Myocyte (in vitro differentiated cells): ENCODE measurements at places on chromosomes 16 and 17.

- DNase-seq: no peak
Observed at GRCh38 chr16:23824909-23825308, 10.9 kb upstream of the PRKCB start.

- DNase-seq: no peak
Observed at GRCh38 chr17:78257810-78258322, 26.4 kb downstream of the TMEM235 start.

DNA sequence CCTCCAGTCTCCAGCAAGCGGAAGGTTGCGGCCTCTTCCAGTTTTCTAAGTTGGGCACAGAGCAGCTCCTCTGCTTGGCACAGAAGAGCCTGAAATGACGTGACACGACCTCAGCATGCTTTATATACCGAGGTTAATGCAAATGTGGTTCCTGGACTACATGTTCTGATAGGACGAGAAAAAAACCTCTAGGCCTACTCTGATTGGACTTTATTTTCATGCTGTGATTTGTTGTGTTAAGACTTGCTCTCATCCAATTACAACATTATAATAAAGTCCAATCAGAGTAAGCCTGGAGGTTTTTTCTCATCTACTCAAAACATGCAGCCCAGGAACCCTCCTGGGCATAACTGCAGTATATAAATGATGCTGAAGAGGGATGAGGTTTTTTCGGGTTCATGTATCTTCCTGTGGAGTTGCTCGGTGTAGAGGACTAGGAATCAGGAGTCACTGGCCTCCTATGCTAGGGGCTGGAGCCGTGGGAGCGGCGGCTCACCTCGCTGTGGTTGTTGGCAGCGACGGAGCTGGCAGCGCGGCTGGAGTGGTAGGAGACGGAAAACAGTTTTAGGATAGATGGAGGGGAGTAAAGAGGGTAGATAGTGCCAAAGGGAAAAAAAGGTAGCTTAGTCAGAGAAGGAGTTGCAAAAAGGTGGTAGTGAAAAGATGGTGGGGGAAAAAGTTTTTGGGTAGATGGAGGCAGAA, 878.0 kb downstream of the KCNJ18 start:
- no peak for DNase-seq

- no peak for DNase-seq
Observed at GRCh38 chr16:21253470-21253869, 20.0 kb downstream of the ANKS4B start.

GRCh38 chr17:72901083-72901482, 191.4 kb downstream of the SLC39A11 start:
- no peak for DNase-seq

DNA sequence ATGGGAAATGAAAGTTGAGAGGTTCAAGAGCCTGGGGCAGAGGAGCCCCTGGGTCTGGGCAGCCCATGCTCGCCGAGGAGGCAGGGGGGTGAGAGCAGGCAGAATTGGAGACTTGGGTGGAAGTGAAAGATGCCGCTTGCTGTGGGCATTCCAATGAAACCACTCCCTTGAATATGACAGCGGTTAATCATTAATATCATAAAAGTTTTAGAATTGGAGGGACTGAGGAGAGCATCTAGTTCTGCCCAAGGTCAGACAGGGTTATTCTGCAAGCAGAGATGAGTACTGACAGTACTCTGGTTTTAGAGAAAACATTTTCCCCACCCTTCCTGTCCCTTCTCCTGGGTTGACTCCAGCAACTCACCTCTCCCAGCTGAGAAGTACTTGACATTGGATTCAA, 180.2 kb downstream of the MSI2 start:
- DNase-seq: no peak

DNA sequence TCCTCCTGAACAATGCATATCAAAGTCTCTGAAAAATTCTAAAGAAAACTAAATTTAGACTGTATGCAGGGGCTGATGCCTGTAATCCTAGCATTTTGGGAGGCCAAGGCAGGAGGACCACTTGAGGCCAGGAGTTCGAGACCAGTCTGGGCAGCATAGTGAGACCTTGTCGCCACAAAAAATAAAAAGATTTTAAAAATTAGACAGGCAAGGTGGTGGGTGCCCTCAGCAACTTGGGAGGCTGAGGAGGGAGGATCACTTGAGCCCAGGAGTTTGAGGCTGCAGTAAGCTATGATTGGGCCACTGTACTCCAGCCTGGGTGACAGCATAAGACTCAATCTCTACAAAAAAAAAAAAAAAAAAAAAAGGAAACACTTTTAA, 30.1 kb upstream of the MMD start:
- no peak for DNase-seq

DNA sequence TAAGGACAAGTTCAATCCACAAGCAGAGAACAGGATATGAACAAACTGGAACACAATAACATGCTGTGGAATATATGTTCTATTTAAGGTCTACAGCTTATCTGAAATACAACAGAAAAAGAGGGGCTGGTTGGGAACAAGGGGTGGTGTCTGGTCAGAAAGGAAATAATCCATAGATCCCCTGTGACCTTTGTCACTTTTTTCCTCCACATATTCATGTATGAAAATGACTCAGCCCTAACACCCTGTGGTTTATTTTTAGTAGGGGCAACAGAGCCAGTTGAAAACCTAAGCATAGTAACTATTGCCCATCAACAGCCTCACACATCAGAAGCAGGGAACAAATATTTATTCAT, 12.3 kb upstream of the SPAG9 start:
- DNase-seq: peak; percentile 59

- DNase-seq: no peak
Observed at GRCh38 chr16:887846-888245, 82.9 kb downstream of the LMF1 start.

DNA sequence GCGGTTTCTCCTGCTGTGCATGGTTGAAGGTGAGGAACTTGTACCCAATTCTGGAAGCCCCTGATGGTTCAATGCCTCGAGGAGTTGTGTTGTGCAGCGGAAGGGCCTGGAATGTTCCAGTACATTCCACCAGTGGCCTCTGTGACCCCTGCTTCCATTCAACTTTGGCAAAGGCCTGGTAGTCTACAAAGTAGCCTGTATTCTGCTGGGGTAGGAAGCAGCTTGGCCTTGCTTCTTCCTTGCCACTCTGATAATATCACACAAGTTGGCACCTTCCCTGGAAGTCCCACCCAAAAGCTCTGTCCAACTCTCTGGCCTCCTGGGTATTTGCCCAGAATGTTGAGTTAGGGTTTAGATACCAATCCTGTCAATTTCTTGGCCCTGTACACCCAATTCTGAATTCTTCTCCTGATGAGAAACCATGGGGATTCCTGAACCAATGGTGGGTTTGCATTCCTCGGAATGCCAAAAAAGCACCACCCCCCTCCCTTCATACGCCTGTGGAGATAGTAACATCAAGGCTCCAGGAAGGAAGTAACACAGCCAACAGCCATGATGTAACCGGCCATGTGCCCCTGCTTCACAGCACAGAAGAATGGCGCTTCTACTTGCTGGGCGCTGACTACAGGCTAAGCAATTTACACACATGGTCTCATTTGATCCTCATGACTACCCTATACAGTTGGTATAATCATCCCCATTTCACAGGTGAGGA, 11.8 kb upstream of the FAM117A start:
- DNase-seq: no peak

DNA sequence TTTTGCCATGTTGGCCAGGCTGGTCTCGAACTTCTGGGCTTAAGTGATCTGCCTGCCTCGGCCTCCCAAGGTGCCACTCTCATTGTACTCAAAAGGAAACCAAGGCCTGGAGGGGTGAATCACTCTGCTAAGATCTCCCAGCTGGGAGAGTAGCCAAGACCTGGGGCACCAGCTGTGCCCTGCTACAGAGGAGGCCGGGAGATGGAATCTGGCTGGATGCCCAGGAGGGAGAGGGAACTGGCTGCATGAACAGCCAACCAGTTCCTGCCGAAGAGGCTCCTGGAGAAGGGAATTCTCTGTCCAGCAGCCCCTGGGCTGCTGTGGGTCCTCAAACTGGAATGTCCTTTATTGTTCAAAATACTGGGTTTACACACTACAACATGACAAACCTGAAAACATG, 238.7 kb upstream of the CIBAR2 start:
- DNase-seq: peak; percentile 100

- no peak for DNase-seq
Observed at GRCh38 chr17:42883802-42884558, 16.6 kb upstream of the G6PC1 start.

- DNase-seq: no peak
Observed at GRCh38 chr16:77643176-77643575, 79.1 kb upstream of the NUDT7 start.
